Choroid plexus epithelial cell (primary cell): ENCODE measurements at places on chromosomes 1 and 21.

GRCh38 chr1:85836736-85837135 lies 128.5 kb upstream of the ZNHIT6 start:
- DNase-seq: no peak

- no peak for DNase-seq
These were observed 188.6 kb upstream of the VAMP3 start for GRCh38 chr1:7582460-7582972.

GRCh38 chr1:179958359-179958758 lies 3.7 kb downstream of the CEP350 start:
- no peak for DNase-seq

DNA sequence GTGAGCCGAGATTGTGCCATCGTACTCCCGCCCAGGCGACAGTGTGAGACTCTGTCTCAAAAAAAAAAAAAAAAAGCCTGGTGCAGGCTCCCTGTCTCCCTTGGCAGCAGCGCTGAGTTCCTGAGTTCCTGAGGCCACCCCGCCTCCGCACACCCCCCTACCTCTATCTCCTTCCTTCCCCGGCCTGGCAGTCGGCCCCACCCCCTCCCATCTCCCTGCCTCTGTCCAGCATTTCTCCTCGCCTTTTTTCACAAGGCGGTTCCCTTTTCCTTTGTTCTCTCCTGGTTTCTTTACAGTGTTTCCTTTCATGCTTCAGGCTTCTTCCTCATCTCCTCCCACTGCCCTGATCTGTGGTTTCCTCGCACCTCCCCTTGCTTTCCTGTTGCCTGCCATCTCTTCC lies 2.7 kb downstream of the RORC start:
- DNase-seq: peak; percentile 28

GRCh38 chr1:14974361-14974760 lies 179.2 kb upstream of the TMEM51 start:
- peak; percentile 37 for DNase-seq

DNA sequence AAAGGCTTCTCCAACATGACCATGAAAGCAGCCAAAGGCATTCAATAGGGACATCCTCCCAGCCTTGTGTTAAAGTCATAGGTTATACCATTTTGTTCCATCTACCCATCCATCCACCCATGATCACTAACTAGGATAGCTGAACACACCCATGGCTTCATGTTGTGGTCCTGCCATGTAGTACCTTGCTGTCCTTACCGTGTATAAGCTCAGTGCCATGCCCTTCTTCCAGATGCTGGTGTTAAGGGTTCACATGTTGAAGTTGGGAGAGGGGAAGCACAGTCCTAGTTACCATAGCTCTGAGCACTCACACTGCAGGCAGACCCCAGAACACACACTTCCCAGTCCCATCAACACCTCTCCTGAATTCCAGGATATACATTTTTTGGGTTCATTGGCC lies 51.5 kb downstream of the ATP5PO start:
- no peak for DNase-seq
